GM18507 (cell line): ENCODE measurements at places on chromosomes 12 and 14.
A peak's percentile ranks its signal among the peaks of the same experiment; 100 is the strongest.

DNA sequence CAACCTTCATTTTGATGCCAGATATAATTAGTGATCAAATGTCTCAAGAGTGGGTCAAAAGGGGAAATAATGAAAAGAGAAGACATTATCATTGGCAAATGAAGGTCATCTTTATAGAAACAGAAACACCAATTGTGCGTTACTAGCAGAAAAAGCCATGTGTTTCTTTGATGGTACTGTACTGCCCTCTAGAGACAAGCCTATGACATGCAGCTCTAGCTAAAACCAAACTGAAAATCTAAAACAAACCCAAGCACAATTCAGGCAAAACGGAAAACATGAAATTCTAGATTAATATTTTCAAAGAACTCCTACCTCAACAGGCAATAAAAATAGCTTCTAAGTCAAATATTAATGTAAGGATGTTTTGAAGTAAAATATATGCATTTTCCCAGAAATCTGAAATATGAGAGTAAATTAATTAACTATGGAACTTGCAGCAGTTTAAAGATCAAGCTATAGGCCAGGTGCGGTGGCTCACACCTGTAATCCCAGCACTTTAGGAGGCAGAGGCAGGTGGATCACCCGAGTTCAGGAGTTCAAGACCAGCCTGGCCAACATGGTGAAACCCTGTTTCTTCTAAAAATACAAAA is 115.4 kb downstream of the KLHL28 start:
- DNase-seq = peak; percentile 4

DNA sequence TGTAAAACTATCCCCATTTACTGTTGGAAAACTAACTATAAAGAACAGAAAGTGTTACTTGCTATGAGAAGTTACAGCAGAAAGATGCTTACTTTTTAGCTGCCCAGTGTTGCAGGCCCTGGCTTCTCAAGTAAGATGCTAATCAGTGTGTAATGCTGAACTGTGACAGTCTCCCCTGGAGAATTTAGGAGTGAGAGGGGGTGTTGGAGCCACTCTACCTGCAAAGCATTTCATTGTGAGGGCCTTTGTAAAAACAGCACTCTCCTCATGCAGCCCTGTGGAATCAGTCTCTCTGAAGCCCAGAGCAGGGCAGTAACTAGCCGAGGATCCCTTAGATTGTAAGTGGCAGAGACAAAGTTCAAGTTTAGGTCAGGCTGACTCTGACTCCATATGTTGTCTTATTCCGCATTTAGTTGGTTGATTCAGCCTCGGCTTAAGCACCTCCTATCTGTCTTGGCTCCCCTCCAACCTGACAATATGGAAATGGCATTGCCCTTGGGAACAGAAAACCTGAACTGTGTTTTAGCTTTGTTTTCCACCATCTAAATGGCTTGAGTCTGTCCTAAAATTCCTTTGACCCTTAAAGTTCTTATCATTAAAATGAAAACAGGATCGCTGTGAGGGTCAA is 141.3 kb downstream of the PRKCH start:
- no peak for DNase-seq

DNA sequence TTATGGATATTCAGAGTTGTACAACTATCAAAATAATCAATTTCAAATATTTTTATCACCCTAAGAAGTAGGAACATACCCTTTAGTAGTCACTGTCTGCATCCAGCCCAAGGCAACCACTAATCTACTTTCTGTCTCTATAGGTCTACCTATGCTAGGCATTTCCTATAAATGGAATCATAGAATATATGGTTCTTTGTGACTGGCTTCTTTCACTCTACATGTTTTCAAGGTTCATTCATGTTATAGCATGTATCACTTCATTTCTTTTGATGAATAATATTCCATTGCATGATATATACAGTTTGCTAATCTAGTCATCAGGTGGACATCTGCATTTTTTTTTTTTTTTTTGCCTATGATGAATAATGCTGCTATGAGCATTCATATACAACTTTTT is 112.4 kb downstream of the PPP1R12A start:
- DNase-seq = no peak

GRCh38 chr14:67641902-67642749 is 22.4 kb downstream of the ARG2 start:
- DNase-seq = no peak

DNA sequence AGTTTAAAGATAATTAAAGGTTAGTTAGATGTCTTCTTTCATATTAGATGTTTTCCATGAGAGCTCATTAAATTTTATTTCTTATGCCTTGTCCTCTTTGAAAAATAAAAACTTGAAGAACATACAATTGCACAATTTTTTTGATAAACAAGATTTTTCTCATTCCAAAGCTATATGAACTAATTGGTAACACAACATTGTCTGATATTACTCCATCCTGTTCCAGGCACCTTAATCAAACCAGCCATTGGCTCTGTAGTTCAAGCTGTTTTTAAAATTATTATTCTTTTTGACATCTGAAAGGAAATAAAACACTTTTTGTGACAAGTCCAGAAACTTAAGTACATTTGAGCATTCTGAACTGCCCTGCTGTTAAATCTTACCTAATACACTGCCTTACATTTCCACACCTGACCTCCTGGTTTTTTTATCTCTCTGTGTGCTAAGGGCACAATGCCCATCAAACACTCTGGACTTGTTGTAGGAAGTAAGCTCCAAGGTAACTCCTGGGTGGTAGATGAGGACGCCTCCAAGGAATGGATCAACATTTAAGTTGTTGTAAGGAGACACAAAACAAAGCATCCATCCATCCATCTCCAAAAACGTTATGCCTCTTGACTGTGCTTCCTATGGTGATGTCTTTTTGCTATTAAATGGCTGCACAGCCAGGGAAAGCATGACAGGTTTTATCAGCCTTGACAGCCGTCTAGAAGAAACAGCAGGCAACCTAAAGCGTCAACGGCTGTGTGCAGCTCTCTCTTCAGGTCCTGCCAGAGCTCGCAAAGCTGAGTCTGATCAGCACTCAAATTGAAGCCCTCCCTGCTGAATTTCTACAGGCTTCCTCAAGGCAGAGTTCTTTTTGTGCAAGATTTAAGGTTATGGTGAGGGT is 449.9 kb upstream of the FLRT2 start:
- DNase-seq = no peak

DNA sequence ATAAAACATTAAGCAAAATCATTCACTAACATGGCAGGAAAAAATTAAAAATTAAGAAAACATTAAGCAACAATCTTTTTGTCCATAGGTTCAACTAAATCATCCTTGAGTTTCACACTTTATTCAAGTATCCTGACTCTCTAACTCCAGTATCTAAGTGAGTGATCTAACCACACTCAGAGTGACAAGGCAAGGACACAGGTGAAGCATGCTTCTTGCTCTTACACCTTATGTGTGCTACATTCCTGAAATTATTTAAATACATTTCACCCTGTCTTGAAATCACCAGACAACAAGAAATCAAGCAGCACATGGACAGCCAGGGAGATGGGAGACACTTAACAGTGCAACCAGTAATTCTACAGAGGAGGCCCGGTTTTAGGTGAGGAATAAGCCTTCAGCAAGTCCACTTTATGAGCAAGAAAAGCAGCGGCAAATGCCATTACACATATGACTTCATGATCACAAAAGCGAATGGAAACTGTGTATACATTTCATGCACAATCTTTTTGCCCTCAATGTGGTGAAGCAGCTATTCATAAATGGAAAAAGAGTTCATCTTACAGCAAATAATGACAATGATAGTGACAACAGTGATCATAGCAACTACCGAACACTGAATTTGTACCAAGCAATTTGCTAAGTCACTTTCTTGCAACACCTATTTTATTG is 37.4 kb downstream of the PHLDA1 start:
- DNase-seq = no peak

DNA sequence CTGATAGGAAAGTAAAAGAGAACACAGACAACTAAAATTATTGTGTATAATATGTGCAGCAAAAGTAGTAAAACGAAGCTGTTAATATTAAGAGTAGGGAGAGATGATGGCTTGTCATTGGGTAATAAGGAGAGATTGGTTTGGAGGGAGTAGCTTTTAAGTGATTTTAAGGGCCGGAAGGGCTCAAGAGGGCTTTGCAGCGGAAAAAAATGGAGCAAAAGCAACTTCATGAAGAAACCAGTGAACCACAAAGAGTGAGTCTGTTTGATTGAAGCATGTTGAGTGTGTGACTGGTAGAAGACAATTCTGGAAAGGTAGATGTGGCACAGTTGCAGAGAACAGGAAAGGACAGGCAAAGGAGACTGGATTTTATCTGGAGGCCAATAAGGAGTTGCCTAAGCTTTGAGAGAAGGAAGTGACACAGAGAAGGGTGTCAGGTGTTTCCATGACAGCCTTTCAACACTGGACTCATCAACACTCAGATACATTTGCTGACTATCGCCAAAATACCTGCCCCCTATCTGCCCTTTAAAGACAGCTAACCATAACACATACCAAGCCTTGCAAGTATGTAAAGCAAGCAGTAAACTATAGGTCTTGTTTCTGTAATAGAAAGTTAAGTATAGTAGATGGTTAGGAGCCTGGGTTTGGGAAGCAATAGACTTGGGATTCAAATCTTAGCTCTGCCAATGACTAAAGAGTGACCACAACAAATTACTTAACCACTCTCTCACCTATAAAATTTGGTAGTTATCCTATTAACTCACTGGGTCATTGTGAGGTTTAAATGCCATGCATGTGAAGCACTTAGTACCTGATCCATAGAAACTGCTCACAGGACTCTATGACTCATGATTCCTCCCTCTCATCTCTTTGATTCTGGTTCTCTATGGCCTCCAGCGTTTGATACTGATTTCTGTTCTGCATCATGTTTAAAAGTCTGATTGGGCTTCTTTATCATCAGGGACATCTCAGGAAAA is 117.3 kb upstream of the LMNTD1 start:
- no peak for DNase-seq

GRCh38 chr14:103879570-103880347 is 32.4 kb upstream of the PPP1R13B start:
- DNase-seq = no peak

DNA sequence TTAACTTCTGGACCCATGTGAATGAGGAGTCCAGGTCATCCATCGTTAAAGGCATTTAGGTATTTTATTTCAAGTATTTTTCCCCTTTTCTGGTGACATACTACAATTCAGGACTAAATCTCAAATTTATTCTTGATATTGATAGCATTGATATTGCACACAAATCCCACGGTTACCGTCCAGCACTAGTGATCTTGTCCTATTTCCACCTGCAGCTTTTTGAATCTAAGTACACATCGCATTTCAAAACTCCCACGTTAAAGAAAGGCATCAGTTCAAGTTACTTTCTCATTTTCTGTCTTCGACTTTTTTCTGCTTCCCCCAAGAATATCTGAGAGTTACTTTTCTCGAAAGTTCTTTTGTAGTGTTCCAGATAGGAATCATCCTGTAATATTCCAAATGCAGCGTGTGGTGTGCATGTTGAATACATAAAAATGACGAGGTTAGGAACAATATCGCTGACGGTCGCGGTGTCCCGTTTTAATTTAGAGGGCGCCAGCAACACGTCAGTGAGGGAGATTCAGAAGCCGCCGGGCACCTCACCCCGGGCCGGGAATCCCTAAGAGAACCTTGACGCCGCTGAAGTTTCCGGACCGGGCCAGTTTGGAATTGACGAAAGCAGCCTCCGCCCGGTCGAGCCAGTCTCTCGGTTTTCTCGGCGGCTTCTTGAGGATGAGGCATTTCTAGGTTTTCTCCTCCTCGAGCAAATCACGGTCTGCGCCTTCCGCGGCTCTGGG is 569 bp upstream of the RGS6 start:
- no peak for DNase-seq

GRCh38 chr12:18283831-18284230 is 22.5 kb downstream of the PIK3C2G start:
- no peak for DNase-seq

DNA sequence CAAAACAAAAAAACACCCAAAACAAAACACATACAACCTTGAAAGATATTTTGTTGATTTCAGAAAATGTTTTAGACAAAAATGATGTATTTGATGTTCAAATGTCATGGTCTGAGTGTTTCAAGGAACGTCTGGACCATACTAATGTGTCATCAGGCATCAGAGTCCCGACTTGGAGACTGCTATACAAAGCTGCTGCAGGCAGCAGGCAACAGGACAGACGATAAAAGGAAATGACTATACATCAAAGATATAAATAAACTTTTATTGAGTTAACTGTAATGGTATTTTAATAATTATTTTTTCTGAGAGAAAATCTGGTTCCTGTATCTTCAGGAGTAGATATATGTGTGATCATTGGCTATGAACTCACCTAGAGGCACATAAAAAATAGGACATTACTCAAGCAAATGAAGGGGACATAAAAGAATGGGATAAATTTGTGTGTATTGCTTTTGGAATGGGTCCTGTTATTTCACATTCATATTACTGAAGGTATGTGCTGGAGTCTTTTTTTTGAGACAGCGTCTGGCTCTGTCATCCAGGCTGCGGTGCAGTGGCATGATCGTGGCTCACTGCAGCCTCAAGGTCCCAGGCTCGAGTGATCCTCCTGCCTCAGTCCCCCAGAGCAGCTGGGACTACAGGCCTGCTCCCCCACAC is 87.3 kb upstream of the HECTD1 start:
- no peak for DNase-seq

- no peak for DNase-seq
Observed at GRCh38 chr12:85275374-85275773, 4.6 kb upstream of the ALX1 start.

DNA sequence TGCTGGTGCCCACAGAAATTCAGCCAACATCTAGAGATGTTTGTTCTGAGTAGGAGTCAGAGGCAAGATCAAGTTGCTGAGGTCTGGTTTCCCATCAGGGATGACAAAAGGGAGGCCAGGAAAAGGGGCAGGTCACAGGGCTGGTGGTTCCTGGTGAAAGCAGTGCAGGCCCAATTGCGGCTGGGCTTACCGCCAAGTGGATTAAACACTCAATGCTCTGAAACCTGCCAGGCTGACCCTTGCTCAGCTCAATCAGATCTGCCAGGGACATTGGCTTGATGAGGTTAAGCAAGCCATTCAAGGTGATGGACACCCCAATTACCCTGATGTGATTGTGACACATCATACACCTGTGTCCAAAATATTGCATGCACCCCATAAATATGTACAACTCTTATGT is 5.5 kb upstream of the OAS1 start:
- no peak for DNase-seq

DNA sequence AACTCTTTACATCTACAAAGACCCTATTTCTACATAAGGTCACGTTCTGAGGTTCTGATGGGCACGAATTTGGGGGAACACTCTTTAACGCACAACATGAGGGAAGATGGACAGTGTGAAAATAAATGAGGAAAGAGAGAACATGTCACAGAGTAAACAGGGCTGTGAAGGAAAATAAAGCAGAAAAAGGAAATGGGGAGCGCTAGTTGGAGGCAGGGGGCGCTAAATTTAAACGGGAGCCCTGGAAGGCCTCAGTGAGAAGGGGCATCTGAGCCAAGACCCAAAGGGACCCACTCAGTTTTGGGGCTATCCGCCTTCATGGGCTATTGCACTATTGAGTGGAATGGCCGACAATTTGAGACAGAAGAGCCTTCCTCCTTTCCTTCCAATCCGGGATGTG is 50.5 kb downstream of the PLXNC1 start:
- no peak for DNase-seq

- no peak for DNase-seq
Observed at GRCh38 chr12:118190266-118190665, 54.3 kb downstream of the PEBP1 start.
